Activated CD8-positive, alpha-beta memory T cell treated with anti-CD3 and anti-CD28 coated beads for 1 hour (primary cell): ENCODE measurements at places on chromosomes 3 and 15.

- no peak for DNase-seq
Measured at GRCh38 chr3:39388741-39389248, 5.6 kb downstream of the SLC25A38 start.

GRCh38 chr15:99486371-99487336, 79.1 kb upstream of the MEF2A start:
- DNase-seq, result no peak

GRCh38 chr3:8929860-8930259, 33.4 kb downstream of the RAD18 start:
- DNase-seq, result no peak

DNA sequence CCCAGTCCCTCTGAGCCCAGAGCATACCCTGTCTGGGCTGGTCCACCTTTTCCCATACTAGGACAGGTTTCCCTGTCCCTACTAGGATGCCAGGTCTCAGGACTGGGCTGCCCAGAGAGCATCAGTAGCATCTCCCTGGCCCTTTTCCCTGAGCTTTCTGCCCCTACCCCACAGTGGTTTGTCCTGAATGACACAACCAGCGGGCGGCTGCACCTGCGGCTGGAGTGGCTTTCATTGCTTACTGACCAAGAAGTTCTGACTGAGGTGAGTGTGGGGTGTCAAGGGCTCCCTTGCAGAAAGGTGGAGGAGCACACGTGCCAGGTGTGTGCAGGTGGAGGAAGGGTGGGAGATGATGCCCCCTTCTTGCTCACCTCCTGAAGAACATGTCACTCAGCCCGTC, 33.5 kb downstream of the ESYT3 start:
- DNase-seq, result no peak

- DNase-seq, result no peak
Measured at GRCh38 chr15:31222773-31223341, 103.8 kb upstream of the KLF13 start.

- no peak for DNase-seq
Measured at GRCh38 chr3:111863942-111864694, 5.1 kb downstream of the PHLDB2 start.

GRCh38 chr3:66572938-66573710, 72.3 kb upstream of the LRIG1 start:
- DNase-seq, result no peak

DNA sequence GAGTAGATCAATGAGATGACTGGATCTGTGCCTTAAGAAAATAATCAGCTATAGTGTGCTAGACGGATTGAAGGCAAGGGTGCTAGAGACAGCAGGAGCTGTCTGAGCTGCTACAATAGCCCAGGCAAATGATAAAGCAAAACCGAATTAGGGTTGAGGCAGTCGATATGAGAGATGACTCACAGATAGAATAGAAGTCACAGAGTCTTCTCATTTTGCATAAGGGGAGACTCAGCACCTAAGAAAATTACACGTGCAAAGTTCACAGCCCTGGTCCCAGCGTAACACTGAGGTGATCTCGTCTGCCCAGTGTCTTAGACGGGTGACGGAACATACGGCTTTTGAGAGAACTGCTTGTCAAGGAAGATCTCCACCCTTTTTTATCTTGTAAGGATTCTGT, 11.6 kb downstream of the LPP start:
- no peak for DNase-seq

- DNase-seq, result no peak
Measured at GRCh38 chr3:38552364-38552763, 56.2 kb downstream of the EXOG start.

- DNase-seq, result no peak
Measured at GRCh38 chr3:12371525-12372140, 82.8 kb downstream of the PPARG start.

DNA sequence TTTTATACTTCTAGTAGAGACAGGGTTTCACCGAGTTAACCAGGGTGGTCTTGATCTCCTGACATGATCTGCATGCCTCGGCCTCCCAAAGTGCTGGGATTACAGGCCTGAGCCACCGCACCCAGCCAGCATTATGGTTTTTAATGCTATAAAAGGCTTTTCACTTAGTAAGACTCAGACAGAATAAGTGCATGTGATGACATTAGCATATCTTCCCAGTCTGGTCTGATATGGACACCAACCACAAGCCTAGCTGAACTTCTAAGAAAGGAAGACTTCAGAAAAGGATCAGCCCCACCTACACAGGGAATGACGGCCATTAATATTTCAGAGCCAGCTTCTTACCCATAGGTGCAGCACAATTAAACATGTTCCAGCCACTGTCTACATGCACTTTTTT, 27.0 kb downstream of the GRK7 start:
- no peak for DNase-seq

DNA sequence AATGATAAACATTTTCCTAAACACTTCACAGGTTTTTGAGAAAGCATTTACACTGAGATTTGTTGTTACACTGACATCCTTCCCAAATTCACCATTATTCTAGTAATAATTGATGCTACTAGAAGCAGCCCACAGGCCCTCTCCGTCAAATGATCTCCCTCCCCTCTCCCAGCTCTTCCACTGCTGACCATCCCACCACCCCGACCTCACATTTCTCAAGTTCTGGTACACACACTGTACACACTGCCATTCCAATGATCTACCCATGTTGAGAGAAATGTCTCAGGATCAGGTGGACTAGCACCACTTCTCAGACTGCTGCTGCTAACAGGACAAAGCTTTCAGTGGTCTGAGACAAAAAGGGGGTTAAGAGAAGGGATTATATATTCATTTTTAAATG, 3.5 kb downstream of the TBC1D5 start:
- DNase-seq, result no peak

- no peak for DNase-seq
Measured at GRCh38 chr3:175288621-175289020, 429.5 kb downstream of the NAALADL2 start.

GRCh38 chr3:107356706-107357105, 20.5 kb upstream of the CCDC54 start:
- DNase-seq, result no peak

GRCh38 chr3:27859821-27860220, 137.7 kb upstream of the EOMES start:
- DNase-seq, result no peak

GRCh38 chr3:166190360-166190759, 353.1 kb upstream of the BCHE start:
- no peak for DNase-seq

- no peak for DNase-seq
Measured at GRCh38 chr3:11832981-11833905, 13.4 kb downstream of the TAMM41 start.

- no peak for DNase-seq
Measured at GRCh38 chr15:25792128-25792527, 71.0 kb downstream of the ATP10A start.

DNA sequence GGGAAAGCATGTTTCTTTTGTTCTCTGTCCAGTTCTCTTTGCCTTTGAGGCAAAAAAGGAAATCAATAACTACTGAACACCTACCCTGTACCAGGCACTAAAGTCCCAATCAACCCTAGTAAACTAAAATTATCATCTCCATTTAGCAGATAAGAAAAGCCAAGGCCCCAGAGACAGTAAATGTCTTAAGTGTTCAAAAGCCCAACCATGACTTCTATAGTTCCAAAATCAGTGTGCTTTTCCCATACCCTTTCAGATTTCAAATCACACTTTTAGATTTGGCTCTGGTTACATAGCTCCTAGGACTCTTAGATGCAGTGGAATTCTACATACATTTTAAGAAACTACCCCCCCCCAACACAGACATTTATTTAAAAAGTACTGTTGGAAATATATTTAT, 63.5 kb downstream of the UACA start:
- DNase-seq, result no peak
